Hippocampal formation (tissue), 2 donors: ENCODE measurements at places on chromosomes 3 and 15.

- no peak for DNase-seq
Observed at GRCh38 chr3:169954142-169954756, 12.4 kb upstream of the SEC62 start.

GRCh38 chr3:168155303-168155702, 59.6 kb upstream of the GOLIM4 start:
- DNase-seq, result no peak

DNA sequence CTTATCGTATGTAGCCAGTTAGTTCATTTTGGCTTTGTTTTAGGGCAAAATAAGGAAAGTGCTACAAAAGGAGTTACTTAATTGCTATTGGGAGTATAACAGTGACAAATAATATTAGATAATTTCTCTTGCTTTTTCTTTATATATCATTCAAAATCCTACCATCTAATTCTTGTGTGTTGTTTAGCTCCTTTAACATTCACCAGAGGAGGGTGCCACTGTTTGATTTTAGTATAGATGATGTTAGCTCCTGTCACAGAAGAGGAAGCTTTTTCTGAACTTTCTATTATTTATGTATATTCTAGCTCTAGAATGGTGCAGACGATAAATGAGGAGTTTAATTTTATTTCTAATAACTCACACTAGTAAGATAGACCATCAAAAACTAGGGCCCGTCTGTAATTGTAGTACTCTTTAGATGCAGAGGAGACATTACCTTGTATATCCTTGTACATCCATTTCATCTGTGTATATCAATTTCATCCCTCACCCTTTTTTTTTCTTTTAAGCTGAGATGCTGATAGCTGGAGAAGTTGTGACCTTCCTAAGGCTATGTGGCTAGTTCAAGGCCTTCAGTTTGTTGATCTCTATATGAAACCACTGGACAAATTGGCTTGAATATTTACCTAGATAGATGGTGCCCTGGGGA, 3.0 kb downstream of the PPM1L start:
- DNase-seq, result no peak

DNA sequence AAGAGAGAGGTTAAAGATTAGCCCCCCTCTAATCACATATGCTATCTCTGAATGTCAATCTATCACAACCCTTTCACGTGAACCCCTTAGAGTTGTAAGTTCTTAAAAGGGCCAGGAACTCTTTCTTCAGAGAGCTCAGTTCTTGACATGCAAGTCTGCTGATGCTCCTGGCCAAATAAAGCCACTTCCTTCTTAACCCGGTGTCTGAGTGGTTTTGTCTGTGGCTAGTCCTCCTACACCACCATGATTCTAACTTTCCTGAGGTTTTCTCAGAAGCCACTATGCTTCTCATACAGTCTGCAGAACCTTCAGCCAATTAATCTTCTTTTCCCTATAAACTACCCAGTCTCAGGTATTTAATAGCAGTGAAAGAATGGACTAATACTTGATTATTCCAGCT, 231.1 kb upstream of the CNTN6 start:
- DNase-seq, result no peak

- DNase-seq, result no peak
Observed at GRCh38 chr15:63553388-63553791, 43.8 kb upstream of the FBXL22 start.

DNA sequence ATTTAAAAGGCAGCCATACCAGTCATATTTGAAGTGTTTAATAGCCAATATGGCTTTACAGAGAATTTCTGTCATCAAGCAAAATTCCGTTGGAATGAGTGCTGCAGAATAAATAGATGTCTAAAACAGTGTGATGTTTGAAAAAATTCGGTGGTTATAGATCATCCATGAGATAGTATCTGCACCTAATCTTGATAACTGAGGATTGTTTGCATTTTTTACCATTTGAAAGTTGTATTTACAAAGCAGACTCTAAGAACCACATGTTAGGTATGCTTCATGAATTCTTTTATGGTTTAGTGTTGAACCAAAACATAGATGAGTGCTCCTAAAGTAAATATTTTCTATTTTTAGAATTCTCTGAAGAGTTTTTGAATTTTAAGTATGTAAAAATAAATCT, 476.1 kb downstream of the NAALADL2 start:
- no peak for DNase-seq

DNA sequence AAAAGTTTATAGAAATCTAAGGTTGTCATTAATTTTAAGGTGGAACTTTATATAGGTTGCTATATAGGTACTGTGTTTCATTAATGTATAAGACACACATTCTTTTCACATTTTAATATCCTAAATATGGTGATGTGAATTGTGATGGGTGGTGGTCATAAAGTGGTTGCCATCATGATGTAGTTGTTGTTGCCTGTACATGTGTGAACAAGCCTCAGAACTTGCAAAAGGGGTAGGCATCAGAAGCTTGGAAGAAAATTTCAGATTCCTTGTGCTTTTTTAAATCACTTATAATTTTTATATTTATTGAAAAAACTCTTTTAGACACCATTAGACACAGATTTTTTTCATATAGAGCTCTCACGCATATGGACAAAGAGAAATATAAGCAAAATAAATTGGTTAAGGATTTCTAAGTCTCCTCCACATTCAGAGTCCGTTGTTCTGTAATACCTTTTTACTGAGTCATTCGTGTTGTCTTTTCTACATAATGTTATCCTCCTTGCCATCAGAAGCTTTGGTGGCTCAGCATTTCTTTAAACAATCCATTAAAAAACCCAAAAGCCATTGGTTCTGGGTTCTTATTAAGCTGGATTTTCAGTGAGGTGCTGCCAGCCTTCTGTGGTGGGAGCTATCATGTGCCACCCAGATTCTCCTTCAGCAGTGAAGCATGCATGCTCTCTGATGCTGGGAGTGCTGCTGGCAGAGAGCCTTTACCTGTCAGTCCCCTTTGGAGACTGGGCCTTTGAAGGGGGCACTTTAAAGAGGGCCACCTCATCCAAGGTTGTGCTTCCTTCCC, 140.4 kb upstream of the GALNT15 start:
- no peak for DNase-seq

DNA sequence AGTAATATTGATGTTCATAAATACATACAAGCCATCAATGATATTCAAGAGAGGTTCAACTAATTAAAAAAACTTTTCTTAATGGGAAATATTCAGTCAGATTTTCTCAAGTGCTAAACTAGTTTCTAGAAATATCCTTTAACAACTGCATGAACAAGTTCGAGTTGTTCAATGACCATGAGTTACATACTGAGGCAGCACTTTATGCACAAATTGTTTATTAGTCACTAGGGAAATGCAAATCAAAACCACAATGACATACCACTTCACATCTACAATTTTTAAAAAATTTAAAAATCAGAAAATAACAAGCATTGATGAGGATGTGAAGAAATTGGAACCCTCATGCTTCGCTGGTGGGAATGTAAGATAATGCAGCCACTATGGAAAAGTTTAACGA, 62.4 kb downstream of the RAD18 start:
- DNase-seq, result no peak

DNA sequence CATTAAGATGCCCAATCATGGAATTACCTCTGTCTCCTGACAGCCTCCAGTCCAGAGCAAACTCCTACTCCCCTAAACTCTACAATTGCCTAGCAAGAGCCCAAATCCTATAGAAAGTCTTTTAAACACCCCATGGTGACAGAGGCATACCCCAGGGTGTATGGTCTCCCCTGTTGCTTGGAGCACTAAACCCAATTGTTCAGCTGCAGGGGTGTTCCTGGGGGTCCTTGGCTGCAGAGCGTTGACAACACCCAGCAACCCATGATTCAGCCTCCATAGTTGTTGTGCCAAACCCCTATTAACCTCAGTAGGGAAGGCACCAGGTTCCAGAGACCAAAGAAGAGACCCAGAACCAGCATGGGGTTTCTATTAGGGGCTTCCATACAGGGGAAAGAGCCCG, 41.8 kb upstream of the NEDD4 start:
- DNase-seq, result no peak

DNA sequence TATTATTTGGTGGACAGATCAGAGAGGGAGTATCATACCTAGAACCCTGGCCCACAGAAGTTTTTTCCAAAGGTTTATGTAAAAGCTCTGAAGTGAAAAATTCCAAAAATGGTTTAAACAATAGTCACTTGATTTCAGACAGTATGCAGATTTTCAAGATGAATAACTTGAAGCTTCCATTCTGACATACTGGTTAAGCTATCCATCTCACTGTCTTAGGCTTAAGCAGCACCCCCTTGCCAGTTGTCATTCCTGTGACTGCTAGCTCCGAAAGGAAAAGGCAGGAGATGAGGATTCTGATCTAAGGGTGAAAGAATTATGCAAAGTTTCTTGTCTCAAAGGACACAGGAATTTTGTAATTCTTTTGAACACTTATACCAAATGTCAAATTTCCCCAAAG, 337.5 kb upstream of the THBS1 start:
- DNase-seq, result no peak

DNA sequence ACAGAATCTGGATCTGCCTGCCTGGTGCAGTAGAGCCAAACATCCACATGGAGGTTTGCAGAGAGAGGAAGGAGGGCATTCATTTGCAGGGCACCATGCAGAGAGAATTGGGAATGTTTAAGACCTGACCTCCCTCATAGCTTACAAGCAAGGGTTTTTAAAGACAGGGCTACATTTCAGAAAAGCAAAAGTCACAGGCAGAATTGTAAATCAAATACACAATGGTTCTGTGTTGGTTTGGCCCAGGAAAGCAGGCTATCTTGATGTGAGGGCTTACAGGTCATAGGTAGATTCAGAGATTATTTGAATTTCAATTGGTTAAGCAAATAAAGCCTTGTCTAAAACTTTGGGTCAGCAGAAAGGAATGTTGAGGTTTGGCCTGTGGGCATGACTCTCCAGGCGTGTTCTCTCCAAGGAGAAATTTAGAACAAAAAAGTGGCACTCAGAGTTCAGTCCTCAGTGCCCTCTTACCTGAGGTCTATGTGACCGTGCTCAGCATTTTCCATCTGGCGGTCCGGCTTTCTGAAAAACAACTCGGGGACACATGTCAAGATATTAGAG, 91.5 kb downstream of the CD47 start:
- no peak for DNase-seq

DNA sequence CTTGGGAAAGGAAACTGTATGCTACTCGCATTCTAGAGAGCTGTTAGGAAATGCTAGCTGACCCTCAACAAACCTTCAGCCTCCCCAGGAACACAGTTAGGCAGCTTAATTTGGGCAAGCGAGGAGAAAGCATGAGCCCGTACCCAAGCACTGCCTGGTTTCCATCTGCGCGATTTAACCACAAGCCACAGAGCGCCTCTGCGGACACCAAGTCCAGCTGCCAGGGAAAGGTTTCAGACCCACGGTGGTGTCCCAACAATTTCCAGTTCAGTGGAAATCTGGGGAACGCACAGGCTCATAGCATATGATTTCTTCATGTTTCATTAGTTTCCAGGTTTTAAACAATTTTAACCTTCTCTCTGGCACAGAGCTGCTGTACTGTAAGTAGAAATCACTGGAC, 617.6 kb downstream of the FHIT start:
- DNase-seq, result no peak

GRCh38 chr3:2392981-2393380, 294.3 kb downstream of the CNTN4 start:
- DNase-seq, result no peak

GRCh38 chr15:45377609-45378148, 665 bp downstream of the GATM start:
- DNase-seq, result peak; percentile 54

- no peak for DNase-seq
Observed at GRCh38 chr3:127182431-127182830, 10.5 kb upstream of the PRR23E start.

DNA sequence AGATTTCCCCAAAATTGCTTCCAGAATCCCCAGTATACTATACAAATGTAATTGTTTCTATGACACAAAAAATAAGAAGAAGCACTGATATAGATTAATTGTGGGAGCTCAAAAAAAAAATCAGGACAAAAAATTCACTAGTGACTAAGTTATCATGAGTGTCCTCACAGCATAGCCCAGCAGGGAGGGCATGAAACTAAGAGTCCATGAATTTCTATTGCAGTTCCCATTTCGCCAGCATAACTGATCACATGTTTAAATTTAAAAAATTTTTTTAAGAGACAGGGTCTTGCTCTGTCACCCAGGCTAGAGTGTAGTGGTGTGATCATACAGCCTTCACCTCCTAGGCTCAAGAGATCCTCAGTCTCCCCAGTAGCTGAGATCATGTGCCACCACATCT, 10.6 kb downstream of the NCEH1 start:
- DNase-seq, result no peak

GRCh38 chr3:3559786-3560185, 239.4 kb upstream of the LRRN1 start:
- DNase-seq, result no peak

DNA sequence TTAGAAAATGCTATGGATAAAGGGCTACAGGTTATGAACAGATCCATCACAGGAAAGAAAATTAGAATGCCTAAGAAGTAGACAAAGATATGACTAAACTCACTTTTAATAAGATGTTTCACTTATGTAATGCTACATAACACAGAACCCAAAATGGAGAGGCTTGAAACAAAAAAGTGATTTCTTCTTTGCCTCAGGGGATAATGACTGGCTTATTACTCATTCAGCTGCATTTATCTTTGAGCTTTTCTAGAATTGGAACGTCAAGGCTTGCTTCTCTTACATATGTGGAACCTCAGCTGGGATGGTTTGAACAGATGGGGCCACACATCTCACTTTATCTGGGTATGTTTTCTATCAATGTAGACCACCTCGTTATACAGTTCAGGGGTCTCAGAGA, 120.6 kb upstream of the EPHA3 start:
- no peak for DNase-seq

GRCh38 chr15:35302334-35302733, 217.2 kb upstream of the NANOGP8 start:
- DNase-seq, result no peak

GRCh38 chr3:192916371-192917027, 1.2 kb downstream of the MB21D2 start:
- peak; percentile 64 for DNase-seq

GRCh38 chr3:184814214-184814613, 2.2 kb downstream of the VPS8 start:
- DNase-seq, result no peak

DNA sequence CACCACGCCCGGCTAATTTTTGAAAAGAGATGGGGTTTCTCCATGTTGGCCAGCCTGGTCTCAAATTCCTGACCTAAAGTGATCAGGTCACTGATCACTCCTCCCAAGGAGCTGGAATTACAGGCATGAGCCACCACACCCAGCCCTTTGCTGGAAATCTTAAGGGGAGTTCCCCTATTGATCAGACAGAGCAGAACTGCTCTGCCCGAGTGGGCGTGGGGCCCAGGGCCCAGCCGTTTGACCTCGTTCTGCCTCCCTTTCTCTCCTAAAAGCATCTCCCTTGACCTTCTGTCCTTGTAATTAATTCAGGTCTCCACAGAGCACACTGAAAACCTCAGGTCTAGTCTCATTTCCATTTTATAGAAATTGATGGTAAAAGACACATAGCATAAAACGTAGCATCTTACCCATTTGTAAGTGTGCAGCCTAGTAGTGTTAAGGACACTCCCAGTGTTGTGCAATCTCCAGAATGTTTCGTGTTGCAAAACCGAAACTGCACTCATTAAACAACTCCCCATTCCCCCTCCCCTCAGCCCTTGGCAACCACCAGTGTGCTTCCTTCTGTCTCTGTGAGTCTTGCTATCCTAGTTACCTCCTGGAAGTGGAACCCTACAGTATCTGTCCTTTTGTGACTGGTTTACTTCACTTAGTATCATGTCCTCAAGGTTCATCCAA, 89.3 kb downstream of the SLCO3A1 start:
- DNase-seq, result peak; percentile 30

GRCh38 chr3:66744521-66744920, 243.7 kb upstream of the LRIG1 start:
- no peak for DNase-seq

- no peak for DNase-seq
Observed at GRCh38 chr15:37124331-37124730, 24.0 kb upstream of the MEIS2 start.
